Stimulated activated CD8-positive, alpha-beta memory T cell treated with anti-CD3 and anti-CD28 coated beads, Interleukin-4, amount 100 ng/mL, for 4 hours (primary cell): ENCODE measurements at places on chromosomes 7 and 10.

DNA sequence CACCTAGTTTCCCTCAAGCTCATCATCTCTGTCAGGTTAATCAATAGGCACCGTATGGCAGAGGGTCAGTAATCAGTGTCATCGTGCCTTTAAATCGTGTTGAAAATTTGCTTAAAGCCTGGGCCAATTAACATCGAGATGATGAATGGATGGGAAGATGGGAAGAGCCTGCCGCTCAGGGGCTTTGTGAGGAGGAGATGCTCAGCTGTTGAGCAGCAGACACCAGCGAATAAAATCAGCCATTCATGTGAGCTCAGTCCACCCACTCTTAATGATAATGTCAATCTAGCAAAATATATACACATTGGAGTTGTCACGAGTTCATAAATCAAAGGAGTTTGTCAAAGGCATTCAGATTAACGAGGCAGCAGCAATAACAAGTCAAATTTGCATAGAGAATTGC lies 97.7 kb downstream of the BTRC start:
- DNase-seq: no peak

DNA sequence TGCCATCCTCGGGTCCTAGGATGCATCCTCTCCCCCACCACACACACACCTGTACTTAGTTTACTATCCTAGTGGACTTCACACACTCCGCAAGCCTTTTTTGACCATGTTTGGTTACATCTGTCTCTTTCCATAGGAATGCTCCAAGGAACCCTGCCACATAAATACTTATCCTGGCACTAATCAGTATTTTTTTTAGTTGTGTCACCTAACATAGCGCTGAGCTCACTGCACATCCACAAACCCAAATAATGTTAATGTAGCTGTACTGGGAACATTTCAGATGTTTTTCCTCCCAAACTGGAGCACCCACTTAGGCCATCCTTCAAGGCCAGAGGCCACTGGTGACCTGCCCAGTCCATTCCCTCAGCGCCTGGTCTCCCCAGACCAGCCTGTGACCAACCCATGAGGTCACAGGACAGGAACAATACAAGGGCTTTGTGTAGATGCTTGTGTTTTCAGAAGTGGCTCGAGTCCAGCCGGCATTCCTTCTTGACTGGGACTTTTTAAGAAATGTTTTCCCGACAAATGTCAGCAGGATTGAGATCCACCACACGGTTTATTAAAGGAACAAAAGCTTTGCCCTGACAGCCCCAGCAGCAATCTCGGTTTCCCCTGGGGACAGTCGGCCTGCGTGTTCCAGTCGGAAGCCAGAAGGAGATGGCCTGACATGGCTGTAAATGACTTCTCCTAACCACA lies 181.4 kb downstream of the JCAD start:
- no peak for DNase-seq

DNA sequence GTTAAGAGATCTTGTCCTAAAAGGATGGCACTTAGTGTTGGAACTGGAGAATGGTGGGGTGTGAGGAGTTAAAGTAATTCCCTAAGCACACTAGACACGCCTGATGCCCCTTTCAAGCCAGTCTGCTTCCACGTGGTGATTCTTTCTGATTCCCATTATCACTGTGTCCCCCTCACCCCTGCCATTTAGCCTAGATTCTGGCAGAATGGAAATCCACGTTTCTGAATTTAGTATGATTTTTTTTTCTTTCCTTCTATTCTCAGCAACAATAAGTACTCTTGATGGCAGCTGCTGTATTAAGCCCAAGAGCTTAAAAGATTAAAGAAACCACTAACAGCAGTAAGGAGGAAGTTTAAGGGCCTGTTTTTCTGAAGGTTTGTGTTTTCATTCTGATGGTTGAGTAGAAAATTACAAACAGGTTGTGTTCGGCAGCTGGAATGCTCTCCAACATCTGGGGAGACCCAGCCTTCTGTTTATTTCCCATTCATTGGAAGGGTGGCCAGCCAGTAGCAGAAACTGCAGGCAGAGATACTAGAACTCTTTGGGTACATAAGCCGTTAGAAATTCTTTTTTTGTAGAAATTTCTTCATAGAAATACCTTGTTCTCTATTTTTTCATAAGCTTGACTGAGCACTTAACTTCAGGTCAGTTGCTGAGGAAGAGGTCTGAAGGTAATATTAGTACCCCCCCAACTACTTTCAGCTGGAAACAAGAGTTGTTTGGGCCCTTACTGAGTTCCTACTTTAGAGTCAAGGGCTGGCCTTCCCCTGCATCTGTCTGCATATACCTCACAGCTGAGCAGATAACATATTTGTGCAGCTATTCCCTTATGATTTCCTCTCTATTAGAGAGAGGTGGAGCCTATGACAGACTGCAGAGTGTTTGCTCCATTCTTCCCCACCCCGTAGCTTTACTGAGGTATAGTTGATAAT lies 355.1 kb downstream of the AUTS2 start:
- no peak for DNase-seq

GRCh38 chr7:50812841-50813475 lies 30.3 kb upstream of the GRB10 start:
- DNase-seq: no peak

DNA sequence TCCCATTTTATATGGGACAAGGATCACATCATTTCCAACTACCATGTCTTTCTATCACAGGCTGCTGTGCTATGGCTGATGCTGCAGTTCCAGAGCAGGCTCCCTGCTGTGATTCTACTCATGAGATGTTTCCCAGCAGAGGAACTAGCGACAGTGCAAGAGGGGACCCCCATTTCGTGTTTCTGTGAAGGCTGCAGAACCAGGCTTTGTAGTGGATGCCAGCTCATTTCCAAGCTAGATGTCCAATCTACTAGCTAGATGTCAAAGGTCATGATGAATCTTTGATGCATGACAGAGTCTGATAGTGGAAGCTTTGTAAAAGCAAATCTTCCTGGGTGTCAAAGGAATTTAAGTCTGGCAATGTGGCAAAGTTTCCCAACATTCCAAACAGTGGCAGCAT lies 21.2 kb upstream of the MYO3A start:
- no peak for DNase-seq

DNA sequence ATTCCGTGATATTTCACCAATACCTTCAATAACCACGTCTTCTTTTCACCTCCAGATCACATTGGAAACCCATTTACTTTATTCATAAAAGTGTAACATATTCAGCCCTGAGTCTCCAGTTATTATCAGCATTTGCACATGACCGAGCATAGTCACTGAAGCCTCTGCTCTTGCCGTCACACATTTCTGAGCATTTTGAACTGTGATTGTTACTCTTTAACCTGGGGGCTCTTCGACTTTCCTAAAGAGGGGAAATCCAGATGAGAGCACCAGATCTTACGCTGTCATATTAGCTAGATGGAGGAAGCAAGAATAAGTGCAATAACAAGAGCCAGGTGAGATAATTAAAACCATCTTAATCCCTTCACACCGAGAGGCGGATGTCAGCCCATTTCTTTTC lies 260.0 kb upstream of the NRP1 start:
- DNase-seq: no peak

GRCh38 chr7:30344513-30344912 lies 60.1 kb downstream of the ZNRF2 start:
- no peak for DNase-seq

- no peak for DNase-seq
These were observed 80.1 kb downstream of the MAD1L1 start for GRCh38 chr7:2152646-2153045.

GRCh38 chr10:82037076-82037475 lies 162.1 kb downstream of the NRG3 start:
- no peak for DNase-seq

DNA sequence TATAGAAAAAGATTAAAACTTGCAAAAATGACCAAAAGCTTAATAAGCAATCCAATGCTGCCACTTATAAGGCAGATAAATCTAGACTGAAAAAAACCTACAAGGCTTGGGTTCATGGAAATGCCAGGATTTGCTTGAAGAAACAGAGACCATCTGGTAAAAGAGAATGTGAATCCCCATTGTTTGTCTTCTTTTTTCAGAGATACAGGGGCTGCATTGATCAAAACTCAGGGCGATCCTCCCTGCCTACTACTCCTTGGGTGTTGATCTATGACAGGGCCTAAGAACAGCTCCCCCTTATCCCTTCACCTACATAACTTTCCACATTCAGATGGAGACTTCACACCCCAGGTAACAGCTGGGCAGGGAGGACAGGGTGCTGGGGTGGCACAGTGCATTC lies 3.3 kb upstream of the TSGA13 start:
- DNase-seq: no peak

- no peak for DNase-seq
These were observed 30.3 kb downstream of the HACD1 start for GRCh38 chr10:17586821-17587234.

GRCh38 chr7:151144387-151144786 lies 23.1 kb downstream of the GBX1 start:
- DNase-seq: no peak

DNA sequence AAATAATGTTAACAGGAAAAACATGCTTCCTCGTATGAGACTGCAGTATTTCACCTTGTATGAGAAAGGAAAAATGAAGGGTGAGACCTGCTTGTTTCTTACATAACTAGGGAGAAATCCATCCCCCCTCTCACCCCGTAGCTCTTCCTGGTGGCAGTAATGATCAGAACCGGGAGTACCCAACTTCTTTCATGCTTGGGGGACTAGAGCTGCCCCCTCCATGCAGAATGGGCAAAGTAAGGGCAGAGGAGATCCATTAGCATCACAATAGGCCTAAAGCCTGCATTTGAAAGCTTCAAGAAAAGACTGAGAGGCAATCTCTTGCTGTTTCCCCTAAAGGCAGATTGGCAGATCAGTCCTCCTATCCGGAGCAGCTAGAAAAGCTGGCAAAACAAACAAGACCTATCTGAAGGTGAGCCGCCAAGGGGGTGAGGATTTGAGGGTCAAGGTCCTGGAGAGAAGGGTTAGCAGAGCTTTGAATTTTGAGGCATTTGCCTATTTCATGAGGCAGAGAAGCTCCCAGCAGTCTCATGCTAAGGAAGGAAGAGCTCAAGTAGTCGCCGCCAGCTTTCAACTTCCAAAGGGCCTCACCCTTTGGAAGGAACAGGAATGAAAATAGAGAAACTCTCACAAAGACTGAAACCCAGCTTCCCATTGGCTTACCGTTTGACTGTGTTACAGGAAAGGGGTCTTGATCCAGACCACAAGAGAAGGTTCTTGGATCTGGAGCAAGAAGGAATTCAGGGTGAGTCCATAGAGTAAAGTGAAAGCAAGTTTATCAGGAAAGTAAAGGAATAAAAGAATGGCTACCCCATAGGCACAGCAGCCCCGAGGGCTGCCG lies 36.2 kb downstream of the BAG3 start:
- DNase-seq: no peak

DNA sequence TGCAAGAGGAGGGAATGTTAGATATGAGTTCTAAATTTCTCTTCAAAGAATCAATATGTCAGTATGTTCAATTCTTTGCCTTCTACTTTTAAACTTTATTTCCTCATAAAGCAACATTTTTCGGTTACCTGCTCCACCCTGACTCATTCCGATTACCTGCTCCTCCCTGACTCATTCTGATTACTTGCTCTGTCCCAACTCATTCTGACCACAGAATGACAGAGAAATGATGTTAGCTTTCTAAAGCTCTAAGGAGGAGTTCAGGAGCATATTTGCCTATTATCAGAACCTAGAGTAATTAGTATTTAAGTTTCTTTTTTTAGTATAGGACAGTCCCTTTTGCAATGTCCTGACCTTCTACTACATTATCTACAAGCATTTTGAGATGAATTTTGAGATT lies 24.5 kb upstream of the PPP1R9A start:
- DNase-seq: no peak

- DNase-seq: no peak
These were observed 30.4 kb upstream of the DDC start for GRCh38 chr7:50595491-50596102.

DNA sequence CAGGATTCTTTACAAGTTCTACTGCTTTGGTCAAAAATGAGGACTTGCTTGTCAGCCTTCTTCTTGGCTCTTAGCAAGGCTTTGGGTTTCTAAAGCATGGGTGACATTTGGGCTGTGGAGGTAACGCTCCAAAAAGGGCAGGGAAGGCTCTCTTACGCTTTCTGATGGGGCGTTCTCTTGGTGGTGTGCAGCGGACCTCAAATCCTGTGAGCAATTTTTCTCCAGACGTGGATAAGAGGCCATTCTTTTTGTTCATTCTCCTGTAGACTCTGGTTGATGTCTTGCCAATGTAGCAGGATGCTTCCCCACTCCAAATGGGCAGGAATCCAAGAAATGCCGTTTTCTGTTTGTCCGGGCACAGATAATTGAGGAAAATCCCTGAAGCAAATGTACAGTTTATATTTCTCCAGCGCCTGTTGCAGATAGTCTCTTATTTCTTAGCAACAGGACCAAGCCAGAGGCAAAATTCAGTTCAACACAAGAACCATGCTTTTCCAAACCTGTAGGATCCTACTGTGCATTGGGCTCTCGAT lies 138.4 kb upstream of the NFE2L3 start:
- DNase-seq: no peak

DNA sequence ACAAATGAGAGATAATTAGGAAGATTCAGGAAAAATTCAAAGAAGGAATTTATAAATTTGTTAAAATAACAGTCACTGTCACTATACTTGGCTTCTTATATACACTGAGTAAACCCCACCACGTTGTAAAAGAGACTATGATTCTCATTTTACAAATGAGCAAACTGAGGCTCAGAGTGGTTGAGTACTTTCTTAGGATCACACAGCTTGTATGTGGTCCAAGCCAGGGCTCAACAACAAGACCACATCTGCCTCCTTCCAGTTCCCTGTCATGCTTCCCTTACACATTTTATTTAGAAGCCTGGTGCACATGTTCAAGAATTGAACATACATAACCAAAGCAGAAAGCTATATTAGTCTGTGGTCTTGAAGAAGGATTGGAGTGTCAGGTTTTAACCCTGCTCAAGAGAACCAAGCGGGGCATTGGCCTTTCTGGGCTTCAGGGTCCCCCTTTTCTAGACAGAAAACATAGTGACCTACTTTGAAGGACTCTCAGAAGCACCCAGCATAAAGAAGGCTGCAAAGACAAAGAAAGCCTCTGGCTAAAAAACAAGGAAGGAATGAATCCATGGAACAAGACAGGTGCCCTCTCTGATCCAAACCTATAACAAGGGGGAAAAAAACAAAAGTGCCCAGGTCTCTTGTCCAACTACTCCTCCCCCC lies 846 bp downstream of the MRLN start:
- no peak for DNase-seq

DNA sequence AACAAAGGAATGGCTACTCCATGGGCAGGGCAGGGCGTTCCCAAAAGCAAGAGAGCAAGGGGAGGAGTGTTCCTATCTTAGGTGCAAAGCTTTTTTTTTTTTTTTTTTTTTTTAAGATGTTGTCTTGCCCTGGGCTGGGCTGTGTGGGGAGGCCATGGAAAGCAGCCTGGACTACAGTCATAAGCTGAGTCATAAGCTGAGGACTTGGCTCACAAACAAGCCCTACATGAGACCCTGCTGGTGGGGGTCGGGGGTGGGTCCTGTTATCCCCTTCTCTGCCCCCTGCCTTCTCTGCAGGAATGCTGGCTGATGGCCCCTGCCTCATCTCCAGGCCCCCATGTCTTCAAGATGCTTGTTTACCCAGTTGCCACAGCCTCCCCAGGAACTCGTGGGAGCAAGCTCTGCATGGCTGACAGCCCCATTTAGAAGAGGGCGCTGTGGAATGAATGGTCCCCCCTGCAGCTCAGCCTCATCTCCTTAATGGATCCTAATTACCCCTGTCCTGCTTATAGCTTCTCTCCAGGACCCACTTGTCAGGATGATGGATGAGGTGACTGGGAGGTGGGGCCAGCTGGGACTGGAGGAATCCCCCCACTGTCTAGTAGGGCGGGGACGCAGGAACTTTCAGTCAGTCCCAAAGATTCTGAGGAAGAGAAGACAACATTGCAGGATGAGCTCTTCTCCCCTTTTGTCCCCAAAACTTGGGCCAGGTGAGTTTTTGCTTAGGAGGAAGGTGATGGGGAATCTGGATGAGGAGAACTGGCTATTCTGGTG lies 340.8 kb upstream of the PODXL start:
- DNase-seq: no peak
